AG04450 (cell line): ENCODE measurements at places on chromosomes 1 and 21. TPM values are rescaled to one million over a fixed set of nuclear protein-coding genes. Genes with fewer than 3 reads are reported as not detected.

GRCh38 chr1:193658081-193658480 is 471.7 kb upstream of the B3GALT2 start:
- DNase-seq: no peak

The SPATC1L gene
- polyA plus RNA-seq: 1.6 and 2.9 TPM in 2 replicates

The KRTAP12-2 gene
- polyA plus RNA-seq: not detected in 2 replicates

DNA sequence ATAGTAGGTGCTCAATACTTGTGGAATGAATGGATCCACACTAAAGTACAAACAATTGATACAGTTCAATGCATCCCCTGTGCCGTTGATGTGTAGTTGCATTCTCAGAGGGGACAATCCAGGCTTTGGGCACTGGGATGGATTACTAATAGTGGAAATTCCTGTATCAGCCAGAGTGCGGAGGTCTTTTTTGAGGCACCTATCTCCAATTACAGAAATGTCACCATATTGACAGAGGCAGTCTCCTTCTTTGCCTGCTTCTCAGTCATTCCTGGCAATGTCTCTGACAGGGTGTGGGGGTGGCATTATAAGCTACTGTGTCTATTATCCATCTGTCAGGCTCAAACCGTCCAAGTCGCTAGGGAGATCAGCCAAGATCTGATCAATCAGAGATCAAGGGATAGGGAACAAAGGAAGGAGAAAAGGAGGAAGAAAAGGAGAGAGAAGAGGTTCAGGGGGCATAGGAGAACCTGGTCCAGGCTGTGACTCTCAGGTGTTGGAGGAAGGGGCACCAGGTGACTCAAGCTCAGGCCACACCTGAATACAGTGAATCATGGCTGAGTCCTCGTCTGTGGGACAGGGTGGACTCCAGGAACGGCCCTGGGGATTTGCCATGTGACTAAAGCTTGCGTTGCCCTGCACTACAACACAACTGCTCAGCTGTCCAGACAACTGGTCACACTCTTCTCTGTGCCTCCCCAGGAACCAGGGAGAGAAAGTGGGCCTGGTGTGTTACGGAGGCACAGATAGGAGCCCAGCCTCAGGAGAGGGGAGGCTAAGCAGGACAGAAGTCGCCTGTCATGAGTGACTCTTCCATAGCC is 3.4 kb upstream of the LAMB3 start:
- no peak for DNase-seq

The CELSR2 gene
- polyA plus RNA-seq: 1.1 and 1.8 TPM in 2 replicates

DNA sequence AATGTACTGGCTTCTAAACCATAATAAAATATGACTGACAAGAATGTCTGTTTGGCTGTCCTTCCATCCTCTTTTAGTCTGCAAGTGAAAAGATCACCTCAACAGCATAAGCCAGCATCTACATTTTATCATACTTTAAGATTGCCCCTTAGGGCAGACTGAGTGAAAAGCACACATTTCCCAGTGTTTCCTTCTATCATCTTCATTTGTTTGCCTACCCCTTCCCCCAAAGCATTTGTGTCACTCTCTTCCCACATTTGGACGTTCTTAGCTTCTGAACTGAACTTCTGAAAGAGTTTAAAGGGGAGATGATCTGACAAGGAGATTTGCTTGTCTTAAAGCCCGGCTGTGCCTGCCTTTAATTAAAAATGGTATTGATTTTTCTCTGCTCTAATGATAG is 322.2 kb downstream of the SPATA17 start:
- no peak for DNase-seq

- no peak for DNase-seq
Observed at GRCh38 chr1:63622849-63623566, 29.8 kb downstream of the PGM1 start.

The OR14I1 gene
- not detected in 2 replicates for polyA plus RNA-seq

GRCh38 chr21:32534113-32534512 is 51.2 kb downstream of the TCP10L start:
- no peak for DNase-seq

DNA sequence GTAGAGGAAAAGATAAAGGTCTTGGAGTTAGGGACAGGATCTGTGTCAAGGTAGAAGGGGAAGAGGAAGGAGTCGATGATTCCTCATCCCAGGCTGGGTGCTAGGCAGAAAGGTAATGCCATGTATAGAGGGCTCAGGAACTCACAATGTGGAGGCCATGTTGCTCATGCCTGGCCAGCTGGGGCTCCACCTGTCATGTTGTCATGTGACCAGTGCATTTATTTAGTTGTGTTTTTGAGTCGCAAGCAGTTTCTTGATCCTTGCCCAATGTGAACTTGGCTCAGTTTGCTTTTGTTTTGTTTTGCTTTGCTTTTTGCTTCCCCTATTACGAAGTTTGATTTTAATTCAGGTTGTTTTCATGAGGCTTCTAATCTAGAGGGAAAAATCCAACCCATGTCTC is 5.7 kb downstream of the CASQ2 start:
- no peak for DNase-seq

DNA sequence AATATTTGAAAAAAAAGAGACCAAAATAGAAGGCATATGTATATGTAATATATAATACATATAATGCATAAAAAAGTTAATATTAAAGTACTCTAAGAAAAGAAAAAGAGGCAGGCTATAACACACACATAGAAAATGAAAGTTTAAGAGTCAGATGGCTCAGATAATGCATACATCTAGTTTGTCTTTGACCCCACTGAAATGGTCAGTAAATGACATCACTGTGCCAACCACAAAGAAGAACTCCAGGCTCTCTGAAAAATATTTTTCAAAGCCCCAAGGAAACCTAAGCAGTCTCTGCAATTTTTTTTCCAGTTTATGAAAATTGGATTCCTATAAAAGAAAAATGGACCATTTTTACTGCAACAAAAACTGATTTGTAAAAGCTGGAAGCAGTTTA is 55.4 kb upstream of the SCYL3 start:
- DNase-seq: no peak

GRCh38 chr1:186143481-186143880 is 231.6 kb downstream of the TPR start:
- no peak for DNase-seq

DNA sequence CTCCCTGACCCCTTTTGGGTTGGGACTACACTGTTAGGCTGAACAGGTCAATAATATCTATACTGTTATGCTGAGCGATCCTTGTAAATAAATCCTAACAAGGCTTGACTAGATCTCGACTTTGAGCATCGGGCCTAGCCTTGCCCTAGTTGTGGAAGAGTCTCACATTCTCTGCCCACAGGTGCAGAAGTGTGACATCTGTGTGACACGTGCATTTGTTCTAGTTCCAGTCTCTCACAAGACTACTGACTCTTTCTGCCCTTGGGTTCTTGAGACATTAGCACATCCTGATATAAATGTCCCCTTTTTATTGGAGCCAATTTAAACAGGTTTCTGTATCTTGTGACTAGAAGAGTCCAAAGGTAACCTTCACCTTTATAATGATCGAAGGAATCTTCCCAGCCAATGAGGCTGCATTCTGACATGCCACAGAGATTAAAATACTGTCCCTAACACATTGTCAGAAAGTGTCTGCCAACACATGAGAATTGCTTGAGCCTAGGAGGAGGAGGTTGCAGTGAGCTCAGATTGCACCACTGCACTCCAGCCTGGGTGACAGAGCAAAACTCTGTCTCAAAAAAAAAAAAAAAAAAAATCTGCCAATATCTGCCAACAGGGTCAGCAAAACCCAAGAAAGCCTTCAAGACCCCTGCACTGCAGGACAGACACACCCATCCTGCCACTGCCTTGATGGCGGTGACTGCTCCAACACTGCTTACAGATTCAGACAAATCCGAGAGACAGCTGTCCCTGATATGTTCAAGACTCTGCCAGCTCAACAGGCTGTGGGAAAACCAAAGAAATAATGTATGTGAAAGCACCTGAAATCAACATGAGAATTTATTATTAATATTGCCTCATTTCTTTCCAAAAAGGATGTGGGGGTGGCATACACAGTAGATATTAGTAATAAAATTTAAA is 56.5 kb upstream of the PSEN2 start:
- DNase-seq: no peak

- no peak for DNase-seq
Observed at GRCh38 chr1:232319518-232320210, 310.3 kb downstream of the SIPA1L2 start.

- DNase-seq: no peak
Observed at GRCh38 chr1:153428791-153429190, 12.5 kb downstream of the S100A7A start.

GRCh38 chr1:112309499-112309898 is 86.5 kb upstream of the CTTNBP2NL start:
- DNase-seq: no peak

DNA sequence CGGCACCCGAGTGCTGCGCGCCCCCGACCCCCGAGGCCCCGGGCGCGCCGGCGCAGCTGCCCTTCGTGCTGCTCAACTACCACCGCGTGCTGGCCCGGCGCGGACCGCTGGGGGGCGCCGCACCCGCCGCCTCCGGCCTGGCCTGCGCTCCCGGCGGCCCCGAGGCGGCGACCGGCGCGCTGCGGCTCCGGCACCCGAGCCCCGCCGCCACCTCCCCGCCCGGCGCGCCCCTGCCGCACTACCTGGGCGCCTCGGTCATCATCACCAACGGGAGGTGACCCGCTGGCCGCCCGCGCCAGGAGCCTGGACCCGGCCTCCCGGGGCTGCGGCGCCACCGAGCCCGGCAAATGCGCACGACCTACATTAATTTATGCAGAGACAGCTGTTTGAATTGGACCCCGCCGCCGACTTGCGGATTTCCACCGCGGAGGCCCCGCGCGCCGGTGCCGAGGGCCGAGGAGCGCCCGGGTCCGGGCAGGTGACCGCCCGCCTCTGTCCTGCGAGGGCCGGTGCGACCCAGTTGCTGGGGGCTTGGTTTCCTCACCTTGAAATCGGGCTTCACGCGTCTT is 49.0 kb downstream of the SIM2 start:
- DNase-seq: no peak

DNA sequence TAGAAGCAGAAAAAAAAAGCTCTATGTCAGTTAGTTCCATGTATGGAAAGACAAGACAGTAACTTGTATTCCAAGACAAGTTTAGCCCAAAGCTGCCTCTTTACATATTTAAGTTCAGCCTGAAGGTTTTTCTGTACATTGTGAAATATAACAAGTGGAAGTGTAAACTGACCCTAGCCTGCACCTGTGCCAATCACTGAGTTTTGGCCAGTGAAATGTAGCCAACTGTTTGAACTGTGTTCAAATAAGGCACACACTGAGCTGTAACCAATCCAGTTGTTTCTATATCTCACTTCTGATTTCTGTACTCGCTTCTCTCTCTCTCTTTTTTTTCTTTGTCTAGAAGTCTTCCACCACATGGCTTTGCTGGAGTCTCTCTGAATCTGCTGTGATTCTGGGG is 1227.1 kb downstream of the NCAM2 start:
- no peak for DNase-seq

GRCh38 chr21:35737449-35737848 is 322.9 kb downstream of the SETD4 start:
- DNase-seq: no peak

The RHBDL2 gene
- polyA plus RNA-seq: 0.32 and 0.33 TPM in 2 replicates

DNA sequence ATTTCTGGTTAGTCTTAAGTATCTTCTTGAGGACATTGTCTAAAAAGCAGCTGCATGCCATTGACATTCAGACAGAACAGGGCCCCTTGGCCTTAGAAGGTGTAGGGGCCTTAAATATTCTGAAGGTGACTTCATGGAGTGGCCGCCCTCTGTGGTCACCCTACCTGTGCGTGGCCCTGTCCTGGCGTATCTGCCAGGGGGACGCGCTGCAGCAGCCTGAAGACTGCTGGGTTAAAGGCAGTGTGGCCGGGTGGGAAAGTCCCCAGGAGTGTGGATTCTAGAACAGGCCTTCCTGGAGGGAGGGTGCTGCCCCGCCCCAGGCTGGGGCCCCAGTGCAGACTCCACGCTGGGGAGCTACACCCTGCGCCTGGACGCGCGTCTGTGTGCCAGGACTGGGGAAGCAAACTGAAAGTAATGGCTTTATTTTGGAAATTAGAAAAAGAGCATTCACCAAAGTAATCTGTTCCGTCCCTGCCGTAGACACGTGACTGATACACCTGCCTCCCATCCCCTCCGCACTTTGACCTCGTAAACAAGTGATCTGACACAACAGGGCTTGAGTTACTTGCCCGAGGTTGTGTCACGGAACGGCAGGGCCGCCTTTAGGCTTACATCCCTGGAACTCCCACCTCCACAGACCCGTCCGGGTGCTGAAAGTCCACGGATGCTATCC is 1.8 kb downstream of the AGPAT3 start:
- no peak for DNase-seq

The WNT2B gene
- polyA plus RNA-seq: 2.7 and 2.8 TPM in 2 replicates

GRCh38 chr1:109790735-109791494 is 27.2 kb upstream of the EPS8L3 start:
- DNase-seq: no peak

DNA sequence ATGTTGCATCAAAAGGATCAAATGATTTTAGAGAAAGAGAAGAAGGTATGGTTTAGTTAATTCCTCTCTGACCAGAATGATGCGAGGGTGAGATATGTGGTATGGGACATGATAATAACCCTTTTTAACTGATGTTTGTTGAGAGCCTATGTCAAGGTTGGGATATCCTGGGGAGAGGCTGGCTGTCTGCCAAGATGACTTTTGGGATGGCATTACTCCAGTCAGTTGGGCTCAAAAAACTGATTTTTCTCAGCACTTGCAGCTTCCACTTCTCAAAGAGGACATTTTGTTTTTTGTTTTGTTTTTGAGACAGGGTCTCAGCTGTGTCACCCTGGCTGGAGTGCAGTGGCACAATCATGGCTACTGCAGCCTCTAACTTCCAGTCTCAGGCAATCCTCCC is 17.7 kb upstream of the STX12 start:
- no peak for DNase-seq

GRCh38 chr1:10583641-10584040 is 108.9 kb downstream of the PEX14 start:
- DNase-seq: no peak

DNA sequence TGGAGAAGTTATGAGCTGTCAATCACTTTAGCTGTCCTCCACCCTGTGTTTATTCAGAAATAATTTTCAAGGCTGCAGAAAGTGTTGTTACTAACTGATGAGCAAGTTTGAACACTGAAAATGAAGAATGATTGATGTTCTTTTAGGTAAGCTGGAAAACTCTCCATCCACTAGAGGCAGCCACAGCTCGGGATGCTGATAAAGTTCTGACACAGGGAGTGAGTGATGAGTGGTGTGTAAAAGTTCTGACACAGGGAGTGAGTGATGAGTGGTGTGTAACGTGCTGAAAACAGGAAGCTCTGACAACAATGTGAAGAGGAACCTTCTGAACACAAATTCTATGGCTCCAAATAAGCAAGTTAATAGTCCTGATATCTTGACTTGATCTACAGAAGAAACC is 197.5 kb upstream of the PTBP2 start:
- DNase-seq: no peak

DNA sequence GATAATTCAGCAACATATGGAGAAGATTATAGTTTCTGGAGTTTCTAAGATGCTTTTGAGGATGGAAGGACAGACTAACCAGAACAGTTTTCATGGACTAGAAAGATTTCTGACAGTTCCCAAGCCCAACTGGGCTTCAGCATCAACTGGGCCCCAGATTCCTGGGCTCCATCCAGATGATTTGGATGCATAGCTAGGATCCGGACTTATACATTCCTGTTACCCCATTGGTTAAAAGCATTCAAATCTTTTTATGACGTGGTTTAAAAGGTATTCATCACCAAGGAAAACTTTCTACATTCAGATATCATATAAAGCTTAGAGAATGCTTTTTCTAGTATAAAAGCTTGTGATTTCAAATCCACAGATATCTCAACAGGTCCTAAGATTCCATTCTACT is 29.7 kb downstream of the TSHB start:
- DNase-seq: no peak

- no peak for DNase-seq
Observed at GRCh38 chr1:154171223-154171583, 16.3 kb upstream of the NUP210L start.
